ENCODE measurements at places on chromosomes 4 and X. TPM values are rescaled to one million over a fixed set of nuclear protein-coding genes. Genes with fewer than 3 reads are reported as not detected.

Gene CT83
- total RNA-seq, result not detected

Gene BGN
- total RNA-seq, result 204 TPM

Gene GSX2
- not detected for total RNA-seq

Gene PCDH7
- total RNA-seq, result 42.8 TPM

Gene FANCB
- 0.92 TPM for total RNA-seq

Gene TBC1D8B
- total RNA-seq, result 14.6 TPM

Gene AWAT2
- not detected for total RNA-seq

Gene CNKSR2
- 0.86 TPM for total RNA-seq

Gene IBSP
- 2.1 TPM for total RNA-seq

Gene KLKB1
- 3.7 TPM for total RNA-seq
